DMS 273 treated with DMSO at 0.1 percent for 48 hours (cell line): ENCODE measurements at places on chromosomes 16 and 17.
A peak's percentile ranks its signal among the peaks of the same experiment; 100 is the strongest.

- DNase-seq: no peak
These were observed 10.9 kb downstream of the ADGRG1 start for GRCh38 chr16:57639172-57639887.

DNA sequence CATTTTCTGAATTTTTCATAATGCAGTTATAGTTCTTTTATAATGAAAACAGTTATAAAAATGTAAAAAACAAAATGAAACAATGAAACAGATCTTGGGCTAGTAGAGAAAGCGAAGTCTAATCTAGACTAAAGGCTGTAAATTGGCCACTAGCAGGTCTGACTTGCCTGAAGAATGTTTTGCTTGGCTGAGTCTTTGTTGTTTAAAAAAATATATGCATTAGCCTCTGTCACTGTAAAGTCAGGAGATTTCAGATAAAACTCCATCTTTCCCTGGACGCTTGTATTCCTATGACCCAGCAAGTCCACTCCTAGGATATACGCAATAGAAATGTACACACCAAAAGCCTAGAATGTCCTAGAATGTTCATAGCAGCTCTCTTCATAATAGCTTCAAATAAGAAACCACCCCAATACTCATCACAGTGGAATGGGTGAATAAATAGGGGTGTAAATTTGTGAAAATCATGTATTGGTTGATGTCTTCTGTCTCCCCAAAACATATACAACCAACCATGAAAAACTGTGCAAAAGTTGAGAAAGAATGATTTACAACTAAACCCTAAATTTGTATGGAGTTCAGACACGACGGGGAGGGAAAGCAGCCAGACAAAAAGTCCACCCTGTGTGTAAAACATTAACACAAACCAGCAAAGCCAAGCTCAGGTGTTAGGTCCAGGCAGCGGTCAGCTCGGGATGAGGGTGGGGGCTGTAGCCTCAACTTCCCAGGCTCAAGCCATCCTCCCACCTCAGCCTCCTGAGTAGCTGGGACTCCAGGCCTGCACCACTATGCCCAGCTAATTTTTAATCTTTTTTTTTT, 37.7 kb upstream of the MEAK7 start:
- no peak for DNase-seq

DNA sequence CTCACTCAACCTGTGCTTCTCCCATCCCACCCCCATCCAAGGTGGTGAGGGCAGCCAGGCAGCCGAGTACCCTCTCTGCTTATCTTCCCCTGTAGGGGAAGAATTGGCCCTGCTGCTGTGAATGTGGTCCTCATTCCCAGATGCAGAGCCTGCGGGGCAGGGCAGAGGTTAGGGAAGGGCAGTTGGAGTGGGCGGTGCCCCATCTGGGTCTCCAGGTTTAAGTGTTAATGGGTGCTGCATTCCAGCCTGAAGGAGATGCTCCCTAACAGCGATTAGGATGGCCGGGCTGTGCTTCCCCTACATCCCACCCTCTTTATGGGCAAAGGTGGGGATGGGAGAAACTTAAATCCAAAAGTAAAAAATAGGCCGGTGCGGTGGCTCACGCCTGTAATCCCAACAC, 12.1 kb downstream of the TMEM95 start:
- DNase-seq: no peak

GRCh38 chr17:67400193-67400592, 23.1 kb downstream of the PITPNC1 start:
- peak; percentile 52 for DNase-seq

DNA sequence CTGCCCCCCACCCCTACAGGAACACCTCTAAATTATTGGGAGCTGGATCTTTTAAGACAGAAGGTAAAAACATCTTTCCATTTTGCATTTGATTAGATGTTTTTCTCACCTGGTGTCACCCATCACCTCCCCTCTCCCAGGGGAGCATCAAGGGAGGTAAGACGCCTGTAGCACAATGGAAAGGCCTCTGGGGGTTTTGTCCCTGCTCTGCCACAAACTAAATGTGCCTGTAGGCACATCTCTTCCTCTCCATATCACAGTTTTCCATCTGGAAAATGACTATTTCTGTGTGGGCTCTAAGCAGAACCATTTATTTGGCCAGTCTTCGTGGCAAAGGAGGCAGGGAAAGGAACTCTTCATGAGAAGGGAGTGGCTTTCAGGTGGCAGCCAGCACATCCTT, 76.6 kb downstream of the GNAO1 start:
- DNase-seq: no peak

DNA sequence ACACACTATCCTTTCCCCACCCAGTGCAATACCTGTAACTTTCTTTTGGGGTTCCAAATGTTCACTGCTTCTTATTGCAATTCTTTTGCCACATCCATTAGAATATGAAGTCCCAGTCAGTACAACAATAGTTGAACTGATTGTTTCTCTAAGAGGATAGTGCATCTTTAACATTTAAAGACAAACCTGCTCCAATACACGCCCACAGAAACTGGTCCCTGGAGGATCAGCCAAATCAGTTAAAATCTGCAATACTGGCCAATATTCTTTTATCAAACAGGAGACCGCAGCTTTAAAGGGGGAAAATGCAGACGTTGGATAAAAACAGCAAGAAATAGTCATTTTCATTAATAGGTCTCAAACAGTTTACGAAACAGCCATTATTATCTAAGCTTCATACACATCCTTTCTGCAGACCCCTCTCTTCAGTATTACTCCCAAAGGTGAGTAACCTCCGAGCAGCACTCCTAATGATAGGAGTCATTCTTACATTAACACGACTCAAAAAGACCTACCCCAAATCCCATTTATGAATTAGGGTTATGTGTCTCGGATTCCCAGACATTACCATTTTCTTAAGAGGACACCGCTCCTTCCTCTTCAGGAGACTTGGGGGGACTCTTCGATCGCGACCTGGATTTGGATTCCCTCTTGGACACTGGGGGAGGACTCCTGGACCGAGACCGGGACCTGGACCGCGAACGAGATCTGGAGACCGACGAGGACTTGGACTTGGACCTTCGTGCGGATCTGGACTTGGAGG, 1.4 kb downstream of the SRSF2 start:
- DNase-seq: no peak
